Activated gamma-delta T cell treated with Interleukin-2 at 50 U/mL for 16 hours (primary cell): ENCODE measurements at places on chromosomes 13 and 19.

- no peak for DNase-seq
Observed at GRCh38 chr13:97058391-97058790, 64.1 kb upstream of the OXGR1 start.

DNA sequence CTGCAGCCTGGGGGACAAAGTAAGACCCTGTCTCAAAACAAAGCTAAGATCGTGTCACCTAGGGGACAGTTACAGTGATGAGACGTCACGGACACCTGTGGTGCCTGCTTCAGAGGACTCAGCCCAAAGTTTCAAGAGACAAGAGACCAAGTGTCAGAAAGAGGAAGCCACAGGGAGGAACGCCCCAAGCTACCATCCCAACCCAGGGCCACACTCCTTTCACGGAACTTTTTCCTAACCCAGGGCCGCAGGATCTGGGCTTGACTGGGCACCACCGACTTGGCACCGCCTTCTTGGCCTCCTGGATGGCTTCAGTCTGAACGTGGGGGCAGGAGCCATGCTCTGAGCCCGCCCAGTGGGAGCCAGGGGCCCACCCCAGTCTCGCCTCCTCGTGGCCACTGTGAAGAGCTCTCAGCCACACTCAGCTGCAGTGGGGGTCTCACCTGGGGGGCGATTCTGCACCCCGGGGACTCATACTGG, 8.5 kb downstream of the MOB3A start:
- peak; percentile 26 for DNase-seq

DNA sequence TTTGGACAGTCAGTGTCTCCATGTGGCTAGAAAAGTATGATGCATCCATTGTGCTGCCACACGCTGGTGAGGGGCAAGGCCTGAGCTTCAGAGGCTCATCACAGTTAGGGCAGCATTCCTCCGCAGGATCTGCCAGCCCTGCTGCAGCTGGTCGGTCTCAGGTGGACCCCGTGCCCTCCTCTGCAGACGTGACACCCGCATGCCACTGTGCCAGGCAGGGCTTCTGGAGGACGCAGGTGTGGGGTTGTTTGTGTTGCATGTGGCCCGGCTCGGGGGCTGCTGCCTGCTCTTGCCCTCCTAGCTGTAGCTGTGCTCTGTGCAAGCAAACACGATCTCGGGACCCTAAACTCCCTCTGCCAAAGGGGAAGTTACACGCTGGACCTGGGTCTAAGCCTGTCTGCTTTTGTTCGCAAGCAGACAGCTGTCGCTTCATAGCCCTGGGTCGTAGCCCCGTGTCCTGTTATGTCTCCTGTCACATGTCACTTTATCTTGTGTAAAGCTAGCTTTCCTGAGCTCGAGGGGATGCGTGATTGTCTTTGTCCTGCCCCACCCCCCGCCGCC, 45.3 kb downstream of the SLC7A9 start:
- DNase-seq = no peak

DNA sequence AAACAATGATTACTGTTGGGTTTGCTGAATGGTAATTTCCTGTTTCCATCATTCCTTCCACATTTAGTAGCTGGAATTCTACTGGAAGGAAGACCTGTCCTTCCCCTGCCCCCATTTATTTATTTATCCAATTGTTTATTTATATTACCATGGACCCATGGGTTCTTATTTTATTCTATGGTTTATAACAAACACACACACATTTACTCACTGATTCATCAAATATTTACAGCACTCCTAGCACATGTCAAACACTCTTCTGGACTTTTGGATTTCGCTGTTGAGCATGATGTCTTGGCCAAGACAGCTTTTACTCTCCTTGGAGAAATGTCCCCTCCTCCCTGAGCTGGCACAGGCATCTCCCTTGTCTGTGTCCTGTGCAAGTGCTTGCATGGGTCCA, 227.8 kb upstream of the MAB21L1 start:
- DNase-seq = no peak

- no peak for DNase-seq
Observed at GRCh38 chr13:50106559-50106958, 91.3 kb downstream of the KCNRG start.

DNA sequence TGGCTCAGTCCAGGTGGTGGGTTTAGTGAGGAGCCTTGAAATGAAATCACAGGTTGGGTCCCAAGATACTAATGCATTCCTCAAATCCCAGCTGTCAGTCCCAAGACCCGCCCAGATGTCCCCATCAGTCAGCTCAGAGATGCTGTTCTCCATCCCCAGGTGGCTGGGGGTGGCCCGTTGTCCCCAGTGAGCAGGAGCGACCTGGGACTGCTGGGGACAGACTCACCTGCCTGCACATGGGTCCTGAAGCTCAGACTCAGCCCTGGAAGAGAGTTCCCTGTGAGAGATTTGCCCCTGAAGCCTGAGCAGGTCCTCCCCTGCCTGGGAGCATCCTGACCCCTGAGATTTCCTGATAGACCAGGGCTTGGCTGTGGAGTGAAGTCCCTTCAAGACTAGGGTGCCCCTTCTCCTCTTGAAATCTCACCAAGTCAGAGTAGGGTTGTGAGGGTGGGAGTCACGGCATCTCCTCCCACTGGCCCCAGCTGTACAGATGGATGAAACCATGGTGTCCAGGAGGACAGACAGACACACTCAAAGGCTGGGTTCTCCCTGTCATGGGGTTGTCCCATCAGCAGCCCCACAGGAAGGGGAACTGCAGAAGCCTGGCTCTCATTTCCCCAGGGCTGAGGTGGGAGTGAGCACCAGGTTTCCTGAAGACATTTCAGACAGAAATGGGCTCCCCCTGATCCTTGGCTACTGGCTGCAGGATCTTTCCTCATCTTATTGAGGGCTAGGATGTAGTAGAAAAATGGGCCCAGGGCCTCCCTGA, 14.4 kb downstream of the LILRA5 start:
- no peak for DNase-seq

- no peak for DNase-seq
Observed at GRCh38 chr13:42305503-42305902, 33.6 kb downstream of the AKAP11 start.

GRCh38 chr13:20057963-20058362, 99.4 kb downstream of the ZMYM2 start:
- DNase-seq = no peak

DNA sequence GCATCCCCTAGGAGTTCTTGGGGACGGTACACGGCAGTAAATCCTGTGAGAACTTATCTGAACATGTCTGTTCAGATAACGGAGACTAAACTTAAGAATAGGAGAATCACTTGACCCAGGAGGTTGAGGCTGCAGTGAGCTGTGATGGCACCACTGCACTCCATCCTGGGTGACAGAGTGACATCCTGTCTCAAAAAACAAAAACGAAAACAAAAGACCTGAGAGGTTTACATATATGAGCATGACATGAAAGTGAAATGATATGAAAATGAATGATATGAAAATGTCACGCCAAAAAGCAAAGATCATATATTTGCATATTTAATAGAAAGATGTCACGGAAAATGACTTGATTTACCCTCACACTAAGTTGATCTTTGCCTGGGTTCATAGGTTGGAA, 5.8 kb downstream of the ZNF175 start:
- no peak for DNase-seq
